ENCODE measurements at places on chromosomes 3 and 15.

DNA sequence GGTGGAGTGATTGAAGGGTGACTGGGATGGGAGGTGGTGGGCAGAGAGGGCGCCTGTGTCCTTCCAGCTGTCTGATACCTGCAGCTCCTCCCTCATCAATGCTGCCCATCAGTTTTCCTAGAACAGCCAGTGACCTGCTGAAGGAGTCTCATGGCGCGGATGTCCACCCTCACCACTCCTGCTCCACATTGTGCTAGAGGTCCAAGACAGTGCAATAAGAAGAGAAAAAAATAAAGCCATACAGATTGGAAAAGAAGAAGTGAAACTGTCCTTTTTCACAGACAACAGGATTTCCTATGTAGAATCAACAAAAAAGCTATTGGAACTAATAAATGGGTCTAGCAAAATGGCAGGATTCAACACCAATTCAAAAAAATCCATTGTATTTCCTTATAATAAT lies 7.4 kb downstream of the ZDHHC19 start:
- DNase-seq = no peak

- no peak for DNase-seq
These were observed 110.4 kb downstream of the ADAMTSL3 start for GRCh38 chr15:83764201-83764838.

- peak; percentile 34 for DNase-seq
These were observed 30.3 kb downstream of the CDC25A start for GRCh38 chr3:48157950-48158376.

GRCh38 chr3:140599009-140599408 lies 78.9 kb upstream of the TRIM42 start:
- DNase-seq = no peak

DNA sequence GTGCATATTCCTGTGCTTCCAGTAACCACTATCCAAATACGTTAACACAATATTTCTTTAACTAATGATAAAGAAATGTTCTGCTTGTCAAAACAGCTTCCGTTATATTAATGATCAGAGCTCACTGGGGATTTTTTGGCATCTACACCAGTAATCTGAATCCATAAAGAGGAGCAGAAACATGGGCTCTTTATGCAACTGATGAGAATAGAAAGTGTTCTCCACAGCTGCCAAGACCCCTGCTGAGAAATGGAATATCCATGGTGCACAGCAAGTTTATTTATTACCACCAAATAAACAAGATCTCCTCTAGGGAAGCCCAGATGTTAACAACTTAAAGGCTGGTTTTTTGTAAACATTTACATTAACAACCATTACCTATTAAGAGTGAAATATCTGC lies 54.5 kb downstream of the ALDH1A2 start:
- DNase-seq = no peak

GRCh38 chr3:112718516-112718915 lies 77.6 kb upstream of the CCDC80 start:
- no peak for DNase-seq

GRCh38 chr3:45640724-45641361 lies 46.3 kb downstream of the LIMD1 start:
- no peak for DNase-seq

GRCh38 chr3:115512565-115513415 lies 110.5 kb upstream of the GAP43 start:
- peak; percentile 29 for DNase-seq

GRCh38 chr15:22942877-22943276 lies 37.3 kb downstream of the CYFIP1 start:
- no peak for DNase-seq

DNA sequence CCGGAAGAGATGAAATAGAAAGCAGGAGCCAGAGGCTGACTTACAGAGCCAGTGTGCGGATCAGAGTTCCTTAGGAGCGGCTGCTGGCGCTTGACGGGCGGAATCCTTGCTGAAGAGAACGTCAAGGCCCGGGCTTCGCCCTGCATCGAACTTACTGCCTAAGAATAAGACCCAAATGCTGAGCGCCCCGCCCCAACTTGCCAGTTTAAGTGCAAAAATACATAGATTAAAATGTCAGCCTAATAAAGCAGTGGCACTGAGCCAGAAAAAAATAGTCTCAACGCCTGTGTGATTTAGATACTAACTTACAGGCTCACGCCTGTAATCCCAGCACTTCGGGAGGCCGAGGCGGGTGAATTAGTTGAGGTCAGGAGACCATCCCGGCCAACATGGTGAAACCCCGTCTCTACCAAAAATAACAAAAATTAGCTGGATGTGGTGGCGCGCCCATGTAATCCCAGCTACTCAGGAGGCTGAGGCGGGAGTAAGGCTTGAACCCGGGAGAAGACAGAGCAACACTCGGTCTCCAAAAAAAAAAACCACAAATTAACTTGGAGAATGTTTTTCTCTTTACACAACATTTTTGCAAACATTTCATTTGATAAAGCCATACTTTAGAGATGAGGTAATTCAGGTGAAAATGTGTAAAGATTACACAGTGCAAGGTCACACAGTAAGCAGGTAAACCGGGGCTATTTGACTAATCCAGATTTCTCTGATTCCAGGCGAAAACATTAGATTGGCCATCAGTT lies 1.2 kb upstream of the UBP1 start:
- no peak for DNase-seq

DNA sequence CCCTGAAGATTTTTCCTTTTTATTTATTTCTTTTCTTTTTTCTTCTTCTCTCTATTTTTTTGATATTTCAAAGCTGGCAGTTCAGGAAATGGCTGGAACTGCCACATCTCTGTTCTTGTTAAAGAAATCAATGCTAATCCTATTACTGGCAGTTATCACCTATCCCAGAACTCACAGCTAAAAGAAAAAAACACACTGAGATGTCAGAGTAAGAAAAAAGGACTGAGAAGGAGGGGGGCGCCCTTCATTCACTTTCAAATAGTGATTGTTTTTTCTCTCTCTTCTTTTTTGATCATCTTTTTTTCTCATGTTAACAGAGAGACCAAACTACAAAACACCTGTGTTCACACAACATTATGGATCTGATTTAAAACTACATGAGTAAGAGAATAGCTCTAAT lies 337.1 kb downstream of the IL20RB start:
- DNase-seq = no peak

GRCh38 chr15:100690032-100690794 lies 87.8 kb downstream of the ASB7 start:
- DNase-seq = no peak

DNA sequence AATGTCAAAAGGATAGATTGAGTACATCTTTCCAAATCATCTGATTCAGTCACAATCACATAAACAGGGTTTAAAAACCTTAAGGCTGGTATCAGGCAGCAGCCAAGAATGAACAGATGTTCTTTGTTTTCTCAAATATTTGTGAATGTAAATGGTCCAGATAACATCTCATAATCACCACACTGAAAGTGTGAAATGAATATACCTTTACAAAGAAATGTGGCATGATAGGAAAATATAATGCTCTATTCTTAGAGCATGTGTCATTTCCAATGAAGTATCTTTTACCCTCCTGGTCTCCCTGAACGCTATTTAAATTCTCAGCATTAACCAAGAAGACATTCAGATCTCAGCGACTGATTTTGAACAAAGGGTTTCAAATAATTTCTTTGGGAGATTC lies 8.8 kb upstream of the ACTC1 start:
- DNase-seq = no peak

- no peak for DNase-seq
These were observed 53.2 kb downstream of the LIPC start for GRCh38 chr15:58484791-58485600.

DNA sequence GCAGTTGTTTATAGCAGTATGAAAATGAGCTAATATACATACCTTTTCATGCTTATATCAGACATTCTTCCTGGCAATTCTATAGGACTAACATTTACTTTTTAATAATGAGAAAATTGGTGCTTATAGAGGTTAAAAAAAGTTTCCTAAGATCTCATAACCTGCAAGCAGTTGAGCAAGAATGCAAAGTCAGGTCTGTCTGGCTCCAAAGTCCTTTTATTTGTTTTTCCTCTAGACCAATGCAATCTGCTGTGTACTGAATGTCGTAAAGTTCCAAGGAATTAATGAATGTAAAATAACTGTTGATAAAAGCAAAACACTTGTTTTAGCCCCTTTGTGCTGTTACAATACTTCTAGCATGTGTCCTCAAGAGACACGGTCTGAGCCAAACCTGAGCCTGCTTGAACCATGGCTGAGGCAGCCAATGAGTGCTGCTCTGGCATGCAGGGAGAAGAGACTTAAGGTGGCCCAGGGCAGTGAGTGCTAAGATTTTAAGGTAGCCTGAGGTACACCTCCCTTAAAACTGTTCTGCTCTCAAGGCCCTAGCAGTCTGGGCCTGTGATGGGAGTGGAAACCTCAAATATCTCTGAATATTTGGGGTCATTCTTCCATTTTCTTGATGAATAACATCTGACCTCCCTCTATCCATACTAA lies 555.1 kb upstream of the NAALADL2 start:
- no peak for DNase-seq

DNA sequence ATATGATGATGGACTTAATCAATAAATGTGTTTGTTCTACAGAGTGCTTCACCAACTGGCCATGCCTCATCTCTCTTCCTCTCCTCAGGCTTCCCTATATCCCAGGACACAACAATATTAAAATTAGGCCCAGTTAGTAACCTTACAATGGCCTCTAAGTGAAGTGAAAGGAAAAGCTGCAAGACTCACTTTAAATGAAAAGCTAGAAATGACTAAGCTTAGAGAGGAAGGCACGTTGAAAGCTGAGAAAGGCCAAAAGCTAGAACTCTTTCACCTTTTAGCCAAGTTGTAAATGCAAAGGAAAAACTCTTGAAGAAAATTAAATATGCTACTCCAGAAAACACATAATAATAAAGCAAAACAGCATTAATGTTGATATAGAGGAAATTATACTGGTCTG lies 1010.3 kb downstream of the NAALADL2 start:
- DNase-seq = no peak

DNA sequence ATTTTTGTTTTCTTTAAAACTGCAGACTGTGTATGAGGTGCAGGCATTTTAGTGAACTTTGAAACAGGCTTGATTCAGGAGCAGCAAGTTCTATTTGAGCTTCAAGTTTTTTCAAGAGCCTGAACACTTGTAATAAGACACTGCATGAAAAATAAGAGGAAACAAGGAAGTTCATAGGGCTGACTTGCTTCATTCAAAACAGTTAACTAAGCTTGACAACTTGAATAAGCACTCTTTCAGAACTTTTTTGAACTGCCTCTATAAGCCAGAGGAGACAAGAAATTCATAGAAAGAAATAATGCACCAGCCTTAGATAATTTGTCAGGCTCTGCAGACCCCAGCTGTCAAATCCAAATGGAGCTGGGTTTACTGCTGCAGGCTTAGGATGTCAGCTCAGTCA lies 130.2 kb downstream of the SSR3 start:
- no peak for DNase-seq
